ENCODE measurements at places on chromosomes 7 and 10.
A peak's percentile ranks its signal among the peaks of the same experiment; 100 is the strongest.

GRCh38 chr7:66628361-66629221 lies at the start of gene KCTD7:
KCTD7 (plus strand) TSS chr7:66628881; CDS start chr7:66629065, 184 bp downstream.
- DNase-seq = peak; percentile 93

GRCh38 chr10:122390271-122390670 lies 15.8 kb downstream of the PLEKHA1 start:
- no peak for DNase-seq

GRCh38 chr10:91987397-91988037 lies 63.9 kb downstream of the BTAF1 start:
- no peak for DNase-seq

DNA sequence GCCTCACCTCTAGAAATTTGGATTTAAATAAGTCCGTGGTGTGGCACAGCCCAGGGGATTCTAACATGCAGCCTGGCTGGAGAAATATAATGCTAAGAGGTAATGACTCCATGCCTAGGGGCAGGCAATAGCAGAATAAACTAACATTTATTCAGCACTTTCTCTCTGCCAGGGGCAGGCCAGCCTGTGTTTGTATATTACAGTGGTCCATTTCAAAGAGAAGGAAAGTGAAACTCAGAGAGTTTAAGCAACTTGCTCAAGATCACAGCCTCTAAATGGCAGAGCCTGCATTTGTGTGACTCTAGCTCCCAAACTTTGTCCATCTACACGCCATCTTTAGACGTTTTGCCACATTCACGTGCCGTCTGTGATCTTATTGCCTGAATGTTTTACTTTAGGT lies 6.7 kb upstream of the LRRC18 start:
- DNase-seq = no peak

DNA sequence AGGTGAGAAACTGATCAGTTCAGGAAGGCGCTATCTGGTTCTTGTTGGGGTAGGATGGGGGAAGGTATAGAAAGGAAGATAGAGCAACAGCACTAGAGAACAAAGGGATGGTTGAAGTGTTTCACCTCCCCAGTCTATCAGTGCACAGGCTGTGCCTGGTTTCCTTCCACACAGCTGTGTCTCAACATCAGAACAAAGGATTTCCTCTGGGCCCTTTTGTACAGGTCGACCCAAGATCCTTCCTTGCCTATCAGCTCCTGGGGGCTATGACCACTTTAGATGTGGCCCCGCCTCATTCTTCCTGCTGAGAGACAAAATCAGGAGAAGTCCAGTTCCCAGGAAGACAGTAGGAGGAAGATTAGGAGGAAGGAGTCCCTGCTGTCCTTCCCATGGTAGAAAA lies 65.6 kb downstream of the NAMPT start:
- no peak for DNase-seq

GRCh38 chr7:112174192-112174591 lies 32.0 kb downstream of the DOCK4 start:
- DNase-seq = no peak

DNA sequence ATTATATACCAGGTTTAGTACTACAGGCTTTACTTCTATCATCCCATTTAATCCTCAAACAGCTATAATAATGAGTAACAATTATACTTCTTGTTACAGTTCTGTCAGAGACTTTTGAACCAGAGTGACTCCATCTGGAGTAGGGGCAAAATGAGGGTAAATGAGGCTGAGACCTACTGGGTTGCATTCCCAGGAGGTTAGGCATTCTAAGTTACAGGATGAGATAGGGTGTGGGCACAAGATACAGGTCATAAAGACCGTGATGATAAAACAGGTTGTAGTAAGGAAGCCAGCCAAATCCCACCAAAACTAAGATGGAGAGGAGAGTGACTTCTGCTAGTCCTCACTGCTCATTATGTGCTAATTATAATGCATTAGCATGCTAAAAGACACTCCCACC lies 3.9 kb downstream of the YME1L1 start:
- DNase-seq = no peak

DNA sequence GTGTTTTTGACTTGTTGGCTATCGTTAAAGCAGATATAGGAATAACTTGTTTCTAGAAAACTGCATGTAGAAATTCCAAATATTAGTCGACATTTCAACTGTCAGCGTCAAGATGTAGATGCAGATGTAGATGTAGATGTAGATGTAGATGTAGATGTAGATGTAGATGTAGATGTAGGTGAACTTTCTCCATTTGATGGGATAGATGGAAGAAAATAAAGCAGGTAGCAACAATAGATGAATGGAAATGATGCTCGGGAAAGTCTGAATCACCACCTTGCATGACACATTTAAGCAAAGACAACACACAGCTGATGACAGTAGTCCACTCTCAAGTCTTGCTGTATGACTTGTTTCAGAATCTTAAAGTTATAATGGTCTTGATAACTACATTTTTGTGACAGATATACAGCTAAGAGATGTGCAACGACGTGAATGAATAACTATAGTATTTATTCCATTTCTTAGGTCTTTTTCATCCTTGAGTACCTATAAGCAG lies 53.5 kb downstream of the SND1 start:
- DNase-seq = no peak

GRCh38 chr7:117937049-117937752 lies 64.0 kb upstream of the CTTNBP2 start:
- DNase-seq = no peak

DNA sequence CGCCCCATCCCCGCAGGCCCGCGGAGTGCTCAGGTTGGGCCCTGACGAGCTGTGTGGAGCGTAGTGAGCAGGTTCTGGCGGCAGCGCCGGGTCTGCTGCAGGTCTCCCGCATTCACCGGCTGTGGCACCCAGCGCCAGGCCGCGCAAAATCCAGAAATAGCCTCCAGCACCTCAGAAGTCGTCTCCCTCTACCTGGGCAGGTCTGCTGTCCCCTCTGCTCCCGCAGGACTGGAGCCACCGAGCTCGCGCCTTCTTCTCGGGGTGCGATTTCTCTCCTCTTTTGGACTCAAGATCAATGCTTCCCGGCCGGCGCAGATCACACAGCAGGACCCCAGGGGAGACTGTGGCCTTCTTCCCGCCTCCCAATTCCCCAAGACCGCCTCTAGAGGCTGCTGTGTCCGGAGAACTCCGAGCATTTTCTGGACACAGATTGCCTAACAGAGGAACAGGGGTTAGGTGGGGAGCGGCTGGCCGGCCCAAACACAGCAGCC lies 8.4 kb downstream of the TLX1 start:
- no peak for DNase-seq

DNA sequence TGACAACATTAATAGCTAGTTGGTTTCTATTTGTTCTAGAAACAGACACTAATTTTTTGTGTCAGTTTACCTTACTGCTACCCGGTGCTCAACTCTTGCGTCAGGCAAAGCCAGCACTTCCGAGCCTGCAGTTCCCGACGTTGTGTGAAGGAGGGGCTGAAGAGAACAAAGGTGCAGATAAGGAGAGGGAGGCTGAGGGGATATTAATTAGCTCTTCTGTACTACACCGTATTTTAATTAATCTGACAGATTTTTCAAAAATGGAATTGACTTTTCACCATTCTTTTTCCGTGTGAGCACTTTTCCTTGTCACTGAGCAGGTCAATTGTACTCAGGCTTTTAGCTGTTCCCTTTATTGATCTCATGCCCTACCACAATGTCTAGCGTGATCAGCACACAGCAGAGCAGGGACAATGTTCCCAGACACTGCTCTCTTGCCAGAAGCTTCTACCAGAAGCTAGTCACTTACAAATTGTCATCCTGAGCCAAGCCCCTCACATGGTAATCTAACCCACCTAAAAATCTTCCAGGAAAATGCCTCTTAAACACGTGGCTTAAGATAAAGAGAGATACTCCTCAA lies 650.5 kb upstream of the MKI67 start:
- no peak for DNase-seq

DNA sequence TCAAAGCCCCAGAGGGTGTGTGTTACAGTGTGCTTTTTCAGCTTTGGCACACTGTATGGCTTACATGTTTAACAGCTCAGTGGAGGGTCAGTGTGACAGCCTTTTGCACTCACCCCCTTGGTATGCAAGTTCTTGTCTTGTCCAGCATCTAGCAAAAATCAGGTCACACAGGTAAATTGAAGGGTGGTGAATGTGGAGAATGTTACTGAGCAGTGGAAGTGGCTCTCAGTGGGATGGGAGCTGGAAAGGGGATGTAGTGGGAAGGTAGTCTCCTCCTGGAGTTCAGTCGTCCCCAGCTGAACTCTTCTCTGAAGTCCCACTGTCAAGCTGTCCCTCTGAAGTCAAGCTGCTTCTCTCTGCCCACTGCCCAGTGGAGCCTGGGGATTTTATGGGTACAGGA lies 21.0 kb upstream of the C10orf90 start:
- DNase-seq = no peak

- no peak for DNase-seq
Measured at GRCh38 chr10:121088524-121088923, 237.4 kb downstream of the WDR11 start.

DNA sequence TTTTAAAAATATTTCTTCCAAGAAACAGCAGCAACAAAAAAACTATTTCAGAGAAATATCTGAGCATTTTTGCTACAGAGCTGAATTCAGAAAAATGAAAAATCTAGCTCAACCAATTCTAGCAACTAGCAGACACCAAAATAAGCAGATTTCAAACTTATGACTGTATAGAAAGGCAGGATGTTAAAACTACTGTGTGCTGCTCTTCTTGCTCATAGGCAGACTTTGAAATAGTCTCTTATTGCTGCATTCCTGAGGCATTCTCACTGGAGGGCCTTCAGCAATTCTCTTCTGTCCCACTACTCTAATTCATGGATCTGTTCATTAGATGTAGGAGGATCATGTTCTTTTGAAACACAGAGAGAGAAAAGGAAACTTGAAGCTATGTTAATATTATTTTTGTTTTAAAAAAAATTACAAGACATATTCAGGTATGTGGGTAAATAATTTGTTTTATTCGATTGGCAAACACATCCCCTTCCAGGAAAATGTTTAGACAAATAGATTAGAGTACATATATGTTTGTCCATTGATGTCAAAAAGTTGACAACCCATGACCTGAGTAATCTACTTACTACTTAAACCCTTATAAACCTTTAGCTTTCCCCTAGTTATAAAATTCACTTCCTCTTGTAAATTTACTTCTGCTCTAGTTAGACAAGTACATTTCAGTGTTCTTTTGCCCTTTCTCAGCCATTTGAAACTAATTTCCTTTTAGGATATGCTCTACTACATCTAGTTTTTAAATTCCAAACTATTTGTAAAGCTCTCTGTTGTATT lies 428.2 kb upstream of the POT1 start:
- DNase-seq = no peak

DNA sequence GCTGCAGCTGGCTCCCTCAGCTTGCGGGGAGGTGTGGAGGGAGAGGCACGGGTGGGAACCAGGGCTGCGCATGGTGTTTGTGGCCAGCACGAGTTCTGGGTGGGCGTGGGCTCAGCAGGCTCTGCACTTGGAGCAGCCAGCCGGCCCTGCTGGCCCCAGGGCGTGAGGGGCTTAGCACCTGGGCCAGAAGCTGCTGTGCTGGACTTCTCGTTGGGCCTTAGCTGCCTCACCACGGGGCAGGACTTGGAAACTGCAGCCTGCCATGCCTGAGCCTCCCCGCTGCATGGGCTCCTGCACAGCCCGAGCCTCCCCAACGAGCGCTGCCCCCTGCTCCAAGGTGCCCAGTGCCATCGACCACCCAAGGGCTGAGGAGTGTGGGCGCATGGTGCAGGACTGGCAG lies 120.1 kb downstream of the ZNF248 start:
- no peak for DNase-seq

GRCh38 chr10:114868870-114869519 lies 47.4 kb downstream of the FHIP2A start:
- DNase-seq = no peak

DNA sequence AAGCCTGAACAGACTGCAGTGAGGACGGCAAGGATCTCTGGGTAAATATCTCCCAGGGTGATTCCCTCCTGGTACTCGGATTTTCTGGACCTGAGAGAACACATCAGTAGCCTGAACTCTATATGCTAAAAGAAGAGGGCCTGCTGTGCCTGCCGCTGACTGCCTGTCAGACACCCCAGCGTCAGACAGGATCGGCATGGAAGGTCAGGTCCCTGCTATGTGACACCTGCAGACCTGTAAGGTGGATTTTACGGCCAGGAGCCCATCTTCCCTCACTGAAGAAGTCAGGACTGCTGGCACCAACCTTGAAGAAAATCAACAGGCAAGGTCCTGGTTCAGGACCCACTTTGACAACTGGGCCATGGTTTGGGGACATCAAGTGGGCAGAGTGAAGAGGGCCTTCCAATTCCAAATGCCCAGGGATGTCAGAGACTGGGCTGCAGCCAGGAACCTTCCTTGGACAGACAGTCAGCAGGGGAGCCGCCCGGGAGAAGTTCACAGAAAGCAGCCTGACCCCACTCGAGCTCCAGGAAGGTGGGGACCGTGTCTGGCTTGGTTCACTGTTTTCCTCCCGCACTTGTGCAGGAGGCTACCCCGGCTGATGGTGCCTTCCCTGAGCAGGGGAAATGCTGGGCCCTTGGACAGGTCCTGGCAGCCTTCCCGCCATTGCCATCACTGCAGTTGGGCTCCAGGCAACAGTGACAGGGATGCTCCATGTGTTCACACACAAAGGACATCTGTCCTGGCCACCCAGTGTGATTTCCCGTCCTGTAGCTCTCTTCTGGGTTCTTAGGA lies 91.8 kb upstream of the LANCL2 start:
- DNase-seq = no peak

DNA sequence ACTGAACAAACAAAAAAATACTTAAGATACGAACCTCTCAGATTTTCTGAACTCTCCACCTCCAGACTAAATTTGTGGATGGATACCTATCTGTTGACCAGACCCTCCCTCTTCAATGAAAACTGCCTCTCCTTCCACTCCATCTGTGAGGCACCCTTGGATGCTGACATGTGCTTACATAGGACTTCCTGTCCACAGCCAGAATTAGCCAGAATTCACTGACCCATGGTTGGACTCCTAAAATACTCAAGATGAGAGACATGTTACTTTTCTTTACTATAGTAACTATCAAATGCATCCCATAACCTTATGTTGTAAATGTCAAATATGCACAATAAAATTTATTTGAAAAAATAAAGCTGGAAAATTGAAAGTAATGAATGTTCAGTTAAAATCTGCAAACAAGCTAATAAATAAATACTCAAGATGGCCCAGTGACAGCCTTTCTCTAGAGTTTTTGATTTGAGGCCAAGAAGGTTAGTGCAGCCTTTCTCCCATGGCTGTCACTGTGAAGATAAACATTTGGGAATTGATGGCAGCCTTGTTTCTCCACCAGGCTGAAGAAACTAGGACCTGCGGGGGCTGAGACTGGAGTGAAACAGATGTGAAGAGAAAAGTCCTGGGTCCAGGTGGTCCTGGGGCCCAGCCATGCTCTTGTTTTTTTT lies 287.0 kb downstream of the ZEB1 start:
- no peak for DNase-seq

GRCh38 chr7:122584676-122585251 lies 114.2 kb downstream of the RNF133 start:
- DNase-seq = no peak

- no peak for DNase-seq
Measured at GRCh38 chr7:84236398-84236797, 41.8 kb upstream of the SEMA3A start.

DNA sequence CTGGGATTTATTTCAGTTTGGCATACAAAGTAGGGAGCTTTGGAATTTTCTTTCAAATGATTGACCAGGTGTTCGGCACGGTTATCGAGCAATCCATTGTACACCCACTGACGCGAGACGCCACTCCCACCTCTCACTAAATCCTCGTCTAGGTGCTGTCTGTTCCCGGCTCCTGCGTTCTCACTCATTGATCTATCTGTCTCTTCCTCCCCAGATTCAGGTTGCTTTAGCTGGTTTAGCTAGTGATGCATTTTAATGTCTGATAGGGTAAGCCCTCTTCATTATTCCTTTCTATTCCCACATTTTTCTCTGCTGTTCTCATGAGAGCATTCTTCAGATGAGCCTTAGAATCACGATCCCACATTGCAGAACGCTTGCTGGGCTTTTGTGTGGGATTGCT lies 91.7 kb downstream of the ELFN1 start:
- no peak for DNase-seq

- no peak for DNase-seq
Measured at GRCh38 chr7:157522954-157523353, 186.2 kb downstream of the DNAJB6 start.
